ENCODE measurements at places on chromosomes 6 and 20.

DNA sequence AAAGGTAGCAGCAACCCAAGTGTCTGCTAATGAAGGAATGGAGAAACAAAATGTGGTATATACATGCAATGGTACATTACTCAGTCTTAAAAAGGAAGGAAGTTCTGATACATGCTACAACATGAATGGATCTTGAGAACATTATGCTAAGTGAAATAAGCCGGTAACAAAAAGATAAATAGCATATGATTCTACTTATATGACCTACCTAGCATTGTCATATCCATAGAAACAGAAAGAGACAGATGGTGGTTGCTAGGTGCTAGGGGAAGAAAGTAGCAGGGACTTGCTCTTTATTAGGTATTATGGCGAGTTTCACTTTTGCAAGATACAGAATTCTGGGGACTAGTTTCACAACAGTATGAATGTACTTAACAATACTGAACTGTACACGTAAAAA, 46.6 kb downstream of the UBR2 start:
- DNase-seq, result no peak

DNA sequence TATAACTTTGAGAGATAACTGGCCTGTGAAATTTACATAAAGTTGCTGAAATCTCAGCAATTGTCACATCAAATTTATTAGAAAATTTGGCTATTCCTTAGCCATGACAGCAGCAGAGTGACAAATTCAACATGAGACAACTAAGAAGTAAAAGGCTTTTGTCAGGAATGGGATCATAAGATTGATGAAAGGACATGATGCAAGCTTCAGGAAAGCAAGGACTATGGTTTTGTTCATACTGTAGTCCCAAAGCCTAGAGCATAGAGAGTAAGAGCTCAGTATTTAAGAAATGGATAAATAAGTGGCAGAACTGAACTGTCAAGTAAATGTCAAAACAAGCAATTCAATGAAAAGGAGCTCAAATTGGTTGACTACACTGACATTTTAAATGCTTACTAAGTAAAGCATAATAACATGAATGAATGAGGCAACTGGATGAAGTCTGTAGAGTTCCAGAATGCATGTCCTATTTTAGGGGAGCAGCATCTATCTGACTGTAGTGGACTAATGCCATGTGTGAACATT, 12.6 kb downstream of the PGM3 start:
- no peak for DNase-seq

DNA sequence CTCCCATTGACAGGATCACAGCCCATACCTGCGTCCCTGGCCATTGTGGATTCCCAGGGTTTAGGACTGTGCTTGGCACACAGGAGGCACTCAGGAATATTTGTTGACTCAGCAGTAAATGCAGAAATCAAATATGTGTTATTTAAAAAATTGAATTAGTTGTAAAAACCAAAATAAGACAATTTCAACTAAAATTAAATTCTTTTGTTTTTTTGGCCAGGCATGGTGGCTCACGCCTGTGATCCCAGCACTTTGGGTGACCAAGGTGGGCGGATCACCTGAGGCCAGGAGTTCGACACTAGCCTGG, 85.3 kb downstream of the ZDHHC14 start:
- no peak for DNase-seq

DNA sequence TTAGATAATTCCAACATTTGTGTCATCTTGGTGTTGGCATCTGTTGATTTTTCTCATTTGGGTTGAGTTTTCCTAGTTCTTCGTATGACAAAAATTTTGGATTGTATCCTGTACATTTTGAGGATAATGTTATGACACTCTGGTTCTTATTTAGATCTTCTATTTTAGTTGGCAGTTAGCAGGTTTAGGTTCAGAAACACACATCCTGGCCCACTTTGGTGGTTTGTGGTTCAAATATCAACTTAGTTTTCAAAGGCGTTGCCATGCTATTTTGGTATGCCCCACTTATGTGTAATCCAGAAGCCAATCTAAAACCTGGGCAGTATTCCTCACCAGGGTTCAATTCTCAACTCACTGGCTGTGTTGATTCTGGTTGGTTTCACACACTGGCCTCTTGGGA, 68.2 kb downstream of the NOX3 start:
- no peak for DNase-seq

- DNase-seq, result no peak
Observed at GRCh38 chr6:39882531-39882899, 51.7 kb downstream of the MOCS1 start.

- DNase-seq, result no peak
Observed at GRCh38 chr20:41142245-41142644, 4.9 kb downstream of the PLCG1 start.

DNA sequence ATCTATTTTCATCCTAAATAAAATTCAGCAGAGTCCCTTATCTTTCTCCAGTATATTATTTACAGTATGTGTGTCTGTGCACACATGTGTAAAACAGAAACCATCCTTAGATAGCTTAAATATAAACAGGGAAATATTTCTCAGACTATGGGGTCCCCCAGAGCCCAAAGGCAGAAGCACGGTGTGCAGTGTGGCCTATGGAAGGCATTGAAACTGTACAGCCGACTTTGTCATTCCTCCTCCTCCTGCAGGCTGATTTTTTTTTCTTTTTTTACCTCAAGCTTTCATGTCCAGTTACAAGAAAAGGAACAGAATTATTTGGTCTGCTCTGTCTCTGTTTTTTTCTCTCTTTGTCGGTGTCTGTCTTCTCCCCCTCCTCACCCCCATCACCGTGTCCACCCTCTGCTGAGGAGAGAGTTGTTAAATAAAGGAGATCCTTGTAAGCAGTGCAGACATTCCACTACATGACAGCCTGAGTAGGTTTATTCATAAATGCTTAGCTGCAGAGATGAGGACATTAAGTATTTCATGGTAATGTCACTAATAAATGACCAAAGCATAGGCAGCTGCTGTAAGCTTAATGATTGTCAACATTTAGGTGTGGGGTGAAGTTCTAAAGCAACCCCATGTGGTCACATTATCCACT, 31.8 kb upstream of the SLC35D3 start:
- no peak for DNase-seq
